ENCODE measurements at places on chromosomes 6 and 20.

DNA sequence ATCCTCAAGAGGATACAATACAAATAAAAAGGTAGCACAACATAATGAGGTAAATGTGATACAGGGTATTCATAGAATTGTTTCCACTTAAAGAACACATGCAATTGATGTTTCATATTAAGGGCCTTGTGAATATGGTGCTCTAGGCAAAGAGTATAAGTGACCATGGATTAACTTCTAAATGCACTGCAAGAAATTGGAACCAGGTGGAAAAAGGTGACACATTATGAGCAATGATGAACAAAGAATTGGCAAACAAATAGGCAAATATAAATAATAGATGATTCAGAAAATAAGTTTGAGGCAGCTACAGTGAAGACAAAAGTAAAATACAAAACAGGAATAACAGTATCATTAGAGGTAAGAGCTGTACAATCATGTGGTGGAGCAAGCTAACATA, 192.0 kb downstream of the GRIK2 start:
- no peak for DNase-seq

DNA sequence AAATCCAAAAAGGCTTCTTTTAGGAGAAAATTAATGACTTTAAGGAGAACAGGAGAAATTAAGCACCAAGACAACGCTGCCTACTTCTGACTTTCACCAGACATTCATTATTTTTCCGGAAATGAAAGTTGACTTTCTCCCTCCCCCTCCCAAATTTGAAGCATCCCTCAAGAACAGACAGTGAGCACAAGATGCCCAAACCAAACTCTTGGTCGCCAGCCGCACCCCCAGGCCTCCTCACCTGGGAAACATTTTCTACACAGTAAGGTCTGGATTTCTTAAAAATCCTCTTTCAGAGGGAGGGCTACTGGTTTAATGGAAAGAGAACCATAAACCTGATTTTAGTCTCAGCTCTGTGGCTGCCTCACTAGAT, 2.7 kb downstream of the RIMS4 start:
- DNase-seq = no peak

- no peak for DNase-seq
Measured at GRCh38 chr20:4569092-4569491, 152.6 kb upstream of the PRND start.

- DNase-seq = no peak
Measured at GRCh38 chr20:14406495-14406894, 69.1 kb upstream of the FLRT3 start.

- DNase-seq = no peak
Measured at GRCh38 chr6:1094306-1094705, 217.6 kb upstream of the FOXQ1 start.

DNA sequence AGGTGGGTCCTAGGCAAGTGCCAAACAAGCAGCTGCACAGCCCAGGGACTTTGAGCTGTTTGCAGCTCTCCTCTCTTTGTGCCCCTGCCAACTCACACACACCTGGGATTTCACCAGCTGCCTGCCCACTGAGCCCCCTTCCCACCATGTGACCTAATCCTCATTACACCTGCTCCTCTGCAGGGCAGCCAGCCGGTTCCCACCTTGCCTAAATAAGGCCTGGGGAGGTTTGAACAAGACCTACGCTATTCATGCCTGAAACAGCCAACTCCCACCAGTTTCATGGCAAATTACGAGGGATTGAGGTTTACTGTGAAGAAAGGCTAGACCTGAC, 92.6 kb upstream of the SOX4 start:
- no peak for DNase-seq

GRCh38 chr6:145267076-145267867, 468.0 kb downstream of the EPM2A start:
- no peak for DNase-seq

DNA sequence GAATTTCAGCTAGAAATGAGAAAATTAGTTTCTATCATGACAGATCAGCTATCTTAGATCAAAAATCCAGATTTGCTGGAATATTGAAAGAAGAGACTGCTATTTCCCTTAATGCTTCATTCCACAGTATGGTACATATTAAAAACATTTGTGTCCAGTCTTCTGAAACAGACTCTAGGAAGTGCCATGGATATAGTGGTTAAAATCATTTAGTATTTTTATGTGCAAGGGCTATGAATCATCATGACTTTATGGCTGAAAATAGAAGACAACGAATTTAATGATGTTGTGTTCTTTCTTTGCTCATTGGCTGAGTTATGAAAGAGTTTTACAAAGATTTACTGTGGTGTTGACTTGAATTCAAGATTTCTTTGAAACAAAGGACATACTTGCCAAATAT, 146.6 kb downstream of the ANKRD60 start:
- DNase-seq = no peak

GRCh38 chr6:38654263-38654662, 14.5 kb upstream of the BTBD9 start:
- DNase-seq = no peak

DNA sequence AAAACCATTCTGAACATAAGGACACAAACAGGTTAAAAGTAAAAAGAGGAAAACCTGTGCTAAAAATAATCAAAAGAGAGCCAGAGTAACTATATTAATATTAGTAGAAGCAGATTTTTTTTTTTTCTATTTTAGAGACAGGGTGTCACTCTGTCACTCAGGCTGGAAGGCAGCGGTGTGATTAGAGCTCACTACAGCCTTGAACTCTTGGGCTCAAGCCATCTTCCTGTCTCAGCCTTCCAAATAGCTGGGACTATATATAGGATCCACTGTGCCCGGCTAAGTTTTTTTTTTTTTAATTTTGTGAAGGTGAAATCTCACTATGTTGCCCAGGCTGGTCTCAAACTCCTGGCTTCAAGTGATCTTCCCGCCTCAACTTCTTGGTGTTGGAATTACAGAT, 33.4 kb upstream of the PLN start:
- no peak for DNase-seq

DNA sequence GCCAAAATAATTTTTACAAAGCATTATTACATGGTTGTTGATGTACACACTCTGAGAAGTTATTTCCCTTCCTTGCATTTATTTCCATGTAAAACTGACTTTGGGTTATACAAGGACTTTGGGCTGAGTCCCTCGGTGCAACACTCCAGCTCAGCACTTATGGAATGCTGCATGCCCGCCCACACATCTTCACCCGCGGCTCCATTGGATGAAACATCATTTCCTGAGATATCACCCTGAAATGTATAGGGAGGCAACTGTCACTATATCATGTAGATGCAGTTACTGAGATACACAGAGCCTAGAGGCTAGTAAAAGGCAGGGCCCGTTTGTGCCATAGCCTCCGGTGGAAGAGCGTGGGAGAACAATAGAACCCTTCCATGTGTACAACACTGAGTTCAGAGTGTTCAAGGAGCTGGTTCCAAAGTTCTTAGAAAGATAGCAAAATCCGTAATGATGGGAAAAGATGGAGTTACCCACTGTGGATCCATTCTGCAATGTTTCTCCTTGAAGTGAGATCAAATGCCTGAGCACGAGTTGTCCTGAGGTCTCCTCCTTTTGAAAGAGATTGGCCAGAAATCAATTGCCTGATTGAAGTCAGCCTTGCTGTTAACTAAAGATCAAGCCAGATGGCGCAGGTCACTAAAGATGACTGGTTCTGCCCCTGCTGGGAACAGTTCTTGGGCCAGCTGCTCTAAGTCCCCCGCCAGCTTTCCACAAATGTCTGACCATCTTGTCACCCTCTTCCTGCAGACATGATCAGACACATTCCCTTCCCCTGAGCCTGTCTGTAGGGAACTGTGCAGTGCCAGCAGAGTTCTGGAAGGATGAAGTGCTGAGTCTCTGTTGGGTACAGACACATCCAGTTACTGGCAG, 100.9 kb upstream of the IYD start:
- no peak for DNase-seq

GRCh38 chr20:63164484-63165355, 51.2 kb downstream of the YTHDF1 start:
- DNase-seq = no peak

GRCh38 chr6:130771741-130772140, 55.5 kb upstream of the SMLR1 start:
- no peak for DNase-seq
